Renal pelvis (tissue), 12 donors: ENCODE measurements at places on chromosomes 16 and 17.
A peak's percentile ranks its signal among the peaks of the same experiment; 100 is the strongest.

DNA sequence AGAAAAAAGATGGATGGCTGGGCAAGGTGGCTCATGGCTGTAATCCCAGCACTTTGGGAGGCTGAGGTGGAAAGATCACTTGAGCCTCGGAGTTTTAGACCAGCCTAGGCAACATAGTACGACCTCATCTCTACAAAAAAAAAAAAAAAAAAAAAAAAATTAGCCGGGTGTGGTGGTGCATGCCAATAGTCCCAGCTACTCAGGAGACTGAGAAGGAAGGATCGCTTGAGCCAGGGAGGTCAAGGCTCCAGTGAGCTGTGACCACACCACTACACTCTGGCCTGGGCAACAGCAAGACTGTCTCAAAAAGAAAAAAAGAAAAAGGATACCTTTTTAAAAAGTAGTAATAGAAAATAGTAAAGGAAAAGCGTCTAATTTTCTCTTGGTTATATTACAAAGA lies 20.7 kb downstream of the ZNF652 start:
- no peak for DNase-seq

DNA sequence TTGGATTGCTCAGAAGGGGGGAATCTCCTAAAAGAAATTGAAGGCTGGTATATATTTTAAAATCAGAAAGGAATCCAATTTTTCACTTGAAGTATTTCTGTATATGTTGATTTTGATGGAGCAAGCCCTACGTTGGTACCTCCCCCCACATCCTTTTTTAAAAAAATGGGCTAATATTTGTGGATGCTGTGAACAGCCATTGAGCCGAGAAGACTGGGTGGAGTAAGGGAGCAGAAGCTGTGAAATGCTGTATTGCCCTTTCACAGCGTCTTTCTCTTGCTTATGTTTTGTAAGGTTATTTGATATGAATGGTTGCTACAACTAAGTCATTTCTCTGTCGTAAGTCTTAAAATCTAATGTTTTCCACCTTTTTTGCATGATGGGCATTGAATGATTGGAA lies 2.3 kb downstream of the PAFAH1B1 start:
- no peak for DNase-seq

- no peak for DNase-seq
Measured at GRCh38 chr16:19400711-19401110, 17.0 kb upstream of the TMC5 start.

DNA sequence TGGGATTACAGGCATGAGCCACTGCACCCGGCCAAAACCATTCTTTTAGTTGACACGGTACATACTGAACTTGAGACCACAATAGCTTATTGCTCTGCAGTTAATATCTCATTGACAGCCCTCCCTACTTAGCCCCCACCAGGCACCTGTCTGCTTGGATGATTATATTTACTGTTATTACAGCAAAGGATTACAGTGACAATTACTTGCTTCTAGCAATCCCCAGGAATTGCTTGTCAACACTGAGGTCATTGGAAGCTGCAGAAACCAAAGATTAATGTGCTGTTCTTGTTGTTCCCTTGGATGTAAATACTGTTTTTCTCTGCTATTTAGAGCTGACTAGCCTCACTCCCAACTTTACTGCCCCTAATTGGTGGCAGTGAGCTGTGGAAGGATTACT lies 211.2 kb downstream of the LGALS9B start:
- DNase-seq: no peak

DNA sequence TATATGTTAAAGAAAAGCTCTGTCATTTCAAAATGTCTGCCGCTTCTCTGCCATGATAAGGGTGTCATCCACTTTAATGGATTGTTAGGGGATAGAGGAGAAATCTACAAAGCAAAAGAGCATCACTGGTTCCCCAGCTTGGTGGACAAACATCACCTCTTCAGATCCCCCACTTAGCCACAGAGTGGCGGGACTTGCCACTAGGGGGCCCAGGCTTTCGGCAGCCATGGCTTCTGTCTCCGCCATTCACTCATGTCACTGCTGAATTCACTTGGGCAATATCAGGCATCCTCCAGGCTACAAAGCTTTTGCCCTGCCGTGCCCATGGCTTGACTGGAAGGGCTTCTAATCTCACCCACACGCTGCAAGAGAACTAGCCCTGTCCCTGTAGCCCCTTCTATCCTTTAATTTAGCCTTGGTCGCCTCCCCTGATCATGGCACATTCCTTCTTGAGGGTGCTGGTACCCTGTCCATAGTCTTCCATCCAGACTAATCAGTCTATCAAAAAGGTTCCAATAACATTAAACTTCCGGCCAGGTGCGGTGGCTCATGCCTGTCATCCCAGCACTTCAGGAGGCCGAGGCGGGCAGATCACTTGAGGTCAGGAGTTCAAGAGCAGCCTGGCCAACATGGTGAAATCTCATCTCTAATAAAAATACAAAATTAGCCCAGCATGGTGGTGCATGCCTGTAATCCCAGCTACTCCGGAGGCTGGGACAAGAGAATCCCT lies 34.7 kb downstream of the SBK1 start:
- peak; percentile 34 for DNase-seq

DNA sequence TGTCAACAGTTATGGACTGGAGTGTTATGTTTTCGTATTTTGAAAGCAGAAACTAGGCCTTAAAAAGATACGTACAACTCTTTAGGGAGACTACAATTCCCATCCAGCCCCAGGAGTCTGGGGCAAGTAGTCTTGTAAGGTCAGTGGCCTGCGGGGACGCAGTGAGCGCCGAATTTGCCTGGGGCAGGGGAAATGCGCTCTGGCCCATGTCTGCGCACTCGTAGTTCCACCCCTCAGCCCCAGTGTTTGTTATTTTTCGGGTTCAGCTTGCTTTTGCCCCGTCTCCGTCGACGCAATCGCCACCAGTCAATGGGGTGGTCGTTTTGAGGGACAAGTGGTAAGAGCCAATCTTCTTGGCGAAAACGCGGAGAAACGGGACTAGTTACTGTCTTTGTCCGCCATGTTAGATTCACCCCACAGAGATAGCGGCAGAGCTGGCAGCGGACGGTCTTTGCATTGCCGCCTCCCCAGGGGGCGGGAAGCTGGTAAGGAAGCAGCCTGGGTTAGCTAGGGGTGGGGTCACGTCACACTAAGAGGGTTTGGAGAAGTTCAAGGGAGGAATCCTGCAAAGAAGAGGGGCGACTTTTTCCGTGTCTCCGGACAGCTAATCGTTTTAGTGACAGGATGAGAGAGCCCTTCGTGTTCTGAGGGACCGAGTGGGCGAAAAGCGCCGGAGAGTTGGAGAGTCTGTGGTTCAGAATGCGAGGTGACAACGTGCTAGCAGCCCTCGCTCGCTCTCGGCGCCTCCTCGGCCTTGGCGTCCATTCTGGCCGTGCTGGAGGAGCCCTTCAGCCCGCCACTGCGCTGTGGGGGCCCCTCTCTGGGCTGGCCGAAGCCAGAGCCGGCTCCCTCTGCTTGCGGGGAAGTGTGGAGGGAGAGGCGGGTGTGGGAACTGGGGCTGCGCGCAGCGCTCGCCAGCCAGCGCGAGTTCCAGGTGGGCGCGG lies 1.1 kb upstream of the BRCA1 start:
- no peak for DNase-seq

DNA sequence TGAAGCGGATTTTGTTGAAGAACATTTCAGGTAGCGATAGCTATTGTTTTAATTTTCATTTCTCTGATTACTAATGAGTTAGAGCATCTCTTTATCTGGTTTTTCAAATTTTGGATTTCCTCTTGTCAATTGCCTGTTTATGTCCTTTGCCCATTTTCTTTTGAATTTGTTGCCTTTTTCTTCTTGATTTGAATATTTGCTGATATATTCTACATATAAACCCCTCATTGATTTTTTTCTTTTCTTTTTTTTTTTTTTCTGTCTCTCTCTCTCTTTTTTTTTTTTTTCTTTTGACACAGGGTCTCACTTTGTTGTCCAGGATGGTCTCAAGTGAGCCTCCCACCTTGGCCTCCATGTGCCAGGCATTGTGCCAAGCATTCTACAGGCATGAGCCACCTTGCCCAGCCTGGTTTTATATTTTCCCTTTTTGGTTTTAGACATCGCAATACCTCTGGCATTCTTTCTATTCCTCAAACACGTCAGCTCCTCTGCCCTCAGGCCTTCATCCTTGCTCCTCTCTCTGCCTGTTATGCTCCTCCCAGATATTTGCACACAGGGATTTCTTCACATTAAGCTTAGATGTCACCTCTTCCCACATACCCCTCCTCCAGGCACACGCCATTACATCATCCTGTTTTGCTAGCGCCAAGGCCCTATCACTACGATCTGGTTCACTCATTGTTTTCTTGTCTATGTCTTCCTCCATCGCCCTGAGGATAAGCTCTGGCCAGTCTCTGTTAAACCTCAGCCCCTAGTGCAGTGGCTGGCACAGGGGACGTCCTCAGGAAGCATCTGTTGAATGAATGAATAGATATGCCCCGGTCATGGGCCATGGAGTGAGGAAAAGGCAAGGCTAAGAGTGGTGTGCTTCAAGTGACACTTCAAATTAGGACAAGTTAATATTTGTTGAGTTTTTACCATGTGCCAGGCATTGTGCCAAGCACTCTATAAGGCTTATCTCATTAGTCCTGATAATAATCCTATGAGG lies 8.6 kb downstream of the SARM1 start:
- no peak for DNase-seq

GRCh38 chr16:84597931-84598351 lies 19.9 kb downstream of the COTL1 start:
- DNase-seq: no peak

DNA sequence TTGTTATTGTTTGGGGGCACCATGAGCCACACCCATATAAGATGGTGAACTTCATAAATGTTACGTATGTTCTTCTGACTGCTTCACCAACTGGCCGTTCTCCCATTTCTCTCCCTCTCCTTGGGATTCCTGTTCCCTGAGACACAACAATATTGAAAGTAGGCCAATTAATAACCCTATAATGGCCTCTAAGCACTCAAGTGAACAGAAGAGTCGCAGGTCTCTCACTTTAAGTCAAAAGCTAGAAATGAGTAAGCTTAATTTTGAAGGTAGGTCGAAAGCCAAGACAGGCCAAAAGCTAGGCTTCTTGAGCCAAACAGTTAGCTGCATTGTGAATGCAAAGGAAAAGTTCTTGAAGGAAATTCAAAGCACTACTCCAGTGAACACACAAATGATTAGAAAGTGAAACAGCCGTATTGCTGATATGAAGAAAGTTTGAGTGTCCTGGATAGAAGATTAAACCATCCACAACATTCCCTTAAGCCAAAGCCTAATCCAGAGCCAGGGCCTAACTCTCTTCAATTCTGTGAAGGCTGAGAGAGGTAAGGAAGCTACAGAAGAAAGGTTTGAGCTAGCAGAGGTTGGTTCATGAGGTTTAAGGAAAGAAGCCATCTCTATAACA lies 25.8 kb downstream of the HLF start:
- DNase-seq: no peak

DNA sequence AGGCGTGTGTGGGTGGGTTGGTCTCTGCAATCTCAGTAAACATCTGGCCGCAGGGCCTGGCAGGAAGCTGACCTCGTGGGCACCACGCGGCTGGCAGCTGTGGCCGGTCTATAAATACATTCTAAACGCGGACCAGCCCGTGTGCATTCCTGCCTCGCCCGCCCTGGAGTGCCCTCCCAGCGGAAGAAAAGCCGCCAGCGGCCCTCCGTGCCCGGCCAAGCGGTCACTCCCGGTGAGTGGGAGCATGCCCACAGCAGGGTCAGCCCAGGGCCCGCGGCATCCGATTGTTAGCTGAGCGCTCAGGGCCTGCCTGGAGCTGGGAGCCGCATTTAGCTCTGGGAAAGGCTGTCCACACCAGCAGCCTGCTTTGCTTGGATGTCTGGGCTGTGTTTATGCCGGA lies 10.3 kb downstream of the ZNF469 start:
- no peak for DNase-seq

GRCh38 chr17:28042721-28043291 lies 329 bp downstream of the NLK start:
- DNase-seq: no peak

GRCh38 chr17:81034779-81035520 lies at the start of gene BAIAP2:
Gene BAIAP2 (plus strand): TSS chr17:81035151. CDS start chr17:81035255, 104 bp downstream.
- DNase-seq: peak; percentile 94

DNA sequence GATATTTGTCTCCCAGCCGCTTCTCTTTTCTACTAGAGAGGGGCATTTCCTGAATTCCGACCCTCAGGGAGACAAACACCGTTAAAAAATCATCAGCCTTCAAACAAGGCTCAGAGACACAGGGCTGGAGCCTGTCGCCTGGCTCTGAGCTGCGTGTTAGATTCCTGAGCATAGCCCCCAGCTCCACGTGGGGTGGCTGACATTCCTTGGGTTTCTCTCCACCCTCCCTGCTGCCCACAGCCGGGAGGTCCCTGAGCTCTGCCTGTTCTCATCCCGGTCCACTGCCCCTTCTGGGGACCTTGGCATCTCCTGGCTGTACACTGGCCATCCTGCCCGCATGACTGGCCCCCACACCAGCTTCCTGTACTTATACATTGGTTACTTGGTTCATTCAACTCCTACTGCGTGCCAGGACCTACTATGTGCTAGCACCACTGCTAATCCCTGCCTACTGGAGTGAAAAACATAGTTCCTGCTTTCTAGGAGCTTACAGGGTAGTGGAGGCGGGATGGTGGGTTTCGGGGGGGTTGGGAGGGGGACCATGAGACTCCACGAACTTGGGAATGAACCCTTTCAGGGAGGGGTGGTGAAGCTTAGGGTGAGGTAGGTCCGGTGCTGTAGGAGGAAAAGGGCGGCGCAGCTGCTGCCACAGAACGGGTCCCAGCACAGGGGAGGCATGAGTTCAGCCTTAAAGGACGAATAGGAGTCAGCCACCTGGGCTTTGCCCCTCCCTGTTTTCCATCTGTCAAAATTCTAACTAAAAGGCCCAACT lies 52.1 kb upstream of the TMEM132E start:
- DNase-seq: no peak

DNA sequence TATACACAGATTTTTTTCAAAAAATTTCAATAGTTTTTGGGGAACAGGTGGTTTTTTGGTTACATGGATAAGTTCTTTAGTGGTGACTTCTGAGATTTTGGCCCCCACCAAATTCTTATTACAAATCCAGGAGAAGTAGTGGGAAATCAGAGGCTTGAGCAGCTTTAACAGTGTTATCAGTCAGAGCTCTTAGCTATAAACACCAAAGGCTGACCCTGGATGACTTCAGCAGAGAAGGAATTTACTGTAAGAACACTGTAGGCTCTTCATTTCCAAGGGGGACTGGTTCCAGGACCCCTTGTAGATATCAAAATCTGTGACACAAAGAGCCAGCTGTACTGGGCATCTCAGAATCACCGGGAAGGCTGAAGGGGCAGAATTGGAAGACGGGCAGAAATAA lies 17.8 kb downstream of the MPHOSPH6 start:
- DNase-seq: no peak

DNA sequence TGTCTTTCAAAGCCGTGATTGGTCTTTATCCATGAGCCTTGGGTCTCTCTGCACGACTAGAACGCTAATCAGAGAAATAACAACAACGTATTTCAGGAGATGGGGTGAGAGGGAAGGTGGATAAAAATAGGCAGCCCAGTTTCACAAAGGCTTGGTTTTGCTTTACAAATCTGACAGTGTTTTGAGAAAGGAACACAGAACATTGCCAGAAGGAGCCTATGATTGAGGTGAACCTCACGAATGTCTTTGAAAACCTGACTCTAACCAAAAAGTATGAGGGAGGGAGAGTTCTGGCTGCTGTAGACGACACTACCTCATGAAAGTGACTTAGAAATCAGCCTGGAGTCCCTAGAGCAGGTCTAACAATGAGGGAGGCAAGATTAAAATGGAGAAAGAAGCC lies 38.0 kb upstream of the NOL11 start:
- DNase-seq: no peak
